Cardiac muscle cell (in vitro differentiated cells and primary cell): ENCODE measurements at places on chromosomes 12 and 14. TPM values are rescaled to one million over a fixed set of nuclear protein-coding genes. Genes with fewer than 3 reads are reported as not detected.

GRCh38 chr12:3920351-3921150 lies 47.4 kb upstream of the PARP11 start:
- no peak for DNase-seq

- no peak for DNase-seq
Measured at GRCh38 chr14:90577661-90578282, 180.9 kb downstream of the CALM1 start.

DNA sequence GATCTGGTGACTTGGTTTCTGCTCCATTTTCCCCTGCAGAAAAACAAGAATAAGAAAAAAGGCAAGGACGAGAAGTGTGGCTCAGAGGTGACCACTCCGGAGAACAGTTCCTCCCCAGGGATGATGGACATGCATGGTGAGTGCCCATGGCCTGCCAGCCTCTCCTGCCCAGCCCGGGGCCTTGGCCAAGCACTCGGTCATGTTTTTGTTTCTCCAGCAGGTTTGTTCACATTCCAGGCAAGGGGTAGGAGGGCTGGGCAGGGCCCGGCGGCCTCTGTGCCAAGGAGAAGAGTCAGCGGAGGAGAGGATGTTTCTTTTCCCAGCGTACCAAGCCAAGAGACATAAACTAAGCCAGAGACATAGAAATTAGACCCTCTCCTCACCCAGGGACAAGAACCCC lies 13.6 kb downstream of the BCL7A start:
- DNase-seq, result no peak

GRCh38 chr14:90560991-90561390 lies 164.2 kb downstream of the CALM1 start:
- DNase-seq, result no peak

The OTUB2 gene
- polyA plus RNA-seq, result 4.3 and 4.4 TPM in 2 replicates

The MYF5 gene
- polyA plus RNA-seq, result not detected in 2 replicates

The PLEKHG3 gene
- 17.7 and 19.2 TPM in 2 replicates for polyA plus RNA-seq
